MG63 (cell line): ENCODE measurements at places on chromosomes 12 and 14. TPM values are rescaled to one million over a fixed set of nuclear protein-coding genes. Genes with fewer than 3 reads are reported as not detected.

ATF1 gene
- 41.3 and 69.7 TPM in 2 replicates for total RNA-seq

CYP46A1 gene
- not detected in 2 replicates for total RNA-seq

AHNAK2 gene
- 26.9 and 31.3 TPM in 2 replicates for total RNA-seq

CEP83 gene
- 2.1 and 9.3 TPM in 2 replicates for total RNA-seq

DBX2 gene
- not detected in 2 replicates for total RNA-seq

OVCH1 gene
- not detected in 2 replicates for total RNA-seq

NRL gene
- total RNA-seq, result 1.9 and 4.9 TPM in 2 replicates

CDCA3 gene
- 29.8 and 110 TPM in 2 replicates for total RNA-seq

DEGS2 gene
- total RNA-seq, result not detected in 2 replicates

C1S gene
- total RNA-seq, result 21.2 and 32.6 TPM in 2 replicates

TSPAN11 gene
- total RNA-seq, result 1.0 and 1.2 TPM in 2 replicates

CRACR2A gene
- total RNA-seq, result 9.5 and 13.8 TPM in 2 replicates

UBE2N gene
- total RNA-seq, result 69.7 and 115 TPM in 2 replicates

KRT6C gene
- not detected in 2 replicates for total RNA-seq

LHX5 gene
- not detected in 2 replicates for total RNA-seq

SLC35F4 gene
- not detected in 2 replicates for total RNA-seq

GALNT16 gene
- total RNA-seq, result 3.8 and 8.6 TPM in 2 replicates

PTCSC3 gene
- not detected in 2 replicates for total RNA-seq

NOPCHAP1 gene
- total RNA-seq, result 7.3 and 12.5 TPM in 2 replicates

GSC gene
- 0.26 TPM in 1 of 2 replicates, not detected in the other for total RNA-seq

TNS2 gene
- 10.8 and 12.4 TPM in 2 replicates for total RNA-seq

ARL1 gene
- 73.0 and 176 TPM in 2 replicates for total RNA-seq

TIMM9 gene
- 49.2 and 80.2 TPM in 2 replicates for total RNA-seq

PGF gene
- total RNA-seq, result 49.2 and 50.6 TPM in 2 replicates

SLC6A12 gene
- not detected in 2 replicates for total RNA-seq

RPS26 gene
- total RNA-seq, result 313 and 847 TPM in 2 replicates

PLEKHH1 gene
- 0.07 and 0.47 TPM in 2 replicates for total RNA-seq
